ENCODE measurements at places on chromosomes 1 and 21. TPM values are rescaled to one million over a fixed set of nuclear protein-coding genes. Genes with fewer than 3 reads are reported as not detected.

The AGBL4 gene
- total RNA-seq: not detected

The AJAP1 gene
- total RNA-seq: not detected

The SIK1 gene
- 229 TPM for total RNA-seq

The CGN gene
- 0.75 TPM for total RNA-seq

The NPR1 gene
- not detected for total RNA-seq

The RGS4 gene
- not detected for total RNA-seq

The APCS gene
- total RNA-seq: not detected

The DNAH14 gene
- total RNA-seq: not detected

The AXDND1 gene
- total RNA-seq: 1.1 TPM

The TACSTD2 gene
- 0.23 TPM for total RNA-seq

The EXO1 gene
- total RNA-seq: 1.7 TPM

The CFHR4 gene
- total RNA-seq: not detected

- DNase-seq: no peak
Observed at GRCh38 chr1:189431447-189431846, 1046.2 kb downstream of the BRINP3 start.

DNA sequence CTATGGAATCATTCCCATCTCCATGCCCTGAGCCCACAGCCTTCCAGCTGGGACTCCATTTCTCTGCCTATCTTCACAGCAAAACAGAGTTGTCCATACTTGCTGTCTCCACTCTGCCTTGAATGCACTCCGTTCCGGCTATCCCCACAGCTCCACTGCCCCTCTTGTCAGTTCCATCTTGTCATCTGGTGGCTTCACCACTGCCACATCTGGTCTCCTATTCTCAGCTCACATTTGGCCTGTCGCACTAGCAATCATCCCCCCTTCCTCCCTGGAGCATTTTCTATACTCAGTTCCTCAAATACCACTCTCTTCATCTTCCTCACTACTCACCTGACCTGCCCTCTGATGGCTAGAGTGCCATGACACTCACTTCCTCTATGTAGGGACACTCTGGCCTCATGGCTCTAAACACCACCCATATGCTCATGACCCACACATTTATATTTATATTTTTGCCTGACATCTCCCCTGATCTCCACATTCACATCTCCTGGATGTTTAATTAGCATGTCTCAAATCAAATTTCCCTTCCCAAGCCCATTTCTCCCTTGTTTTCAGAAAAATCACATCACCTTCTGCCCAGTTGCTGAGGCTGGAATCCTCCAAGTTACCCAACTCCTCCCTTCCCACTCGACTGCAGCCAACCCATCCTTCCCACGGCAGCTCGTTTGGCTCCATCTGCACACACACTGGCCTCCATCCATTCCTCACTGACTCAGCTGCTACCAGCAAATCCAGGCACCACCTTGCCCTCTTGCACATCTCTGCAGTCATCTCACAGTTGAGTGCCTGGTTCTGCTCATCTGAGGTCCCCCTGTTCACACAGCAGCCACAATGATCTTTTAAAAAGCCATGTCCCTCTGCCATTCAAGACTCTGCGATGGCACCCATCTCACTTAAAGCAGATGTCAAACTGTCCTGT lies 6.1 kb downstream of the ZNF692 start:
- no peak for DNase-seq

- no peak for DNase-seq
Observed at GRCh38 chr1:42825036-42825851, 8.0 kb upstream of the SVBP start.

DNA sequence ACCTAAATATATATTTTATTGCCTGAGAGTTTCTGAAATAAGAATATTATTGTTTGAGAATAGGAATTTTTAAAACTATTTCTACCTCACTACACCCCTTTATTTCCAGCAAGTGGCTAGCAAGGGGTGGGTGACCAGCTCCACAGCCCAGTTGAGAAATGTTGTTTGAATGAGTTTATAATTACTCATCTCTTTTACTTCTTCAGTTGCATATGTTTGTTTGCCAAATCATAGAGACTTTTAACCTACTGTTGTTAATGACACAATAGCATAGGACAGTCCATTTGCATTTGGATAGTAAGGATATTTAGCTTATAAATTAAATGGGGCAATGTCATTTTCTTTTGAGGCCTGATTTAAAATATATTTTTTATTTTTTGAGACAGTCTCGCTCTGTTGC lies 127.8 kb downstream of the NRDC start:
- no peak for DNase-seq

GRCh38 chr1:1068517-1069055 lies 5.5 kb downstream of the RNF223 start:
- peak; percentile 60 for DNase-seq

DNA sequence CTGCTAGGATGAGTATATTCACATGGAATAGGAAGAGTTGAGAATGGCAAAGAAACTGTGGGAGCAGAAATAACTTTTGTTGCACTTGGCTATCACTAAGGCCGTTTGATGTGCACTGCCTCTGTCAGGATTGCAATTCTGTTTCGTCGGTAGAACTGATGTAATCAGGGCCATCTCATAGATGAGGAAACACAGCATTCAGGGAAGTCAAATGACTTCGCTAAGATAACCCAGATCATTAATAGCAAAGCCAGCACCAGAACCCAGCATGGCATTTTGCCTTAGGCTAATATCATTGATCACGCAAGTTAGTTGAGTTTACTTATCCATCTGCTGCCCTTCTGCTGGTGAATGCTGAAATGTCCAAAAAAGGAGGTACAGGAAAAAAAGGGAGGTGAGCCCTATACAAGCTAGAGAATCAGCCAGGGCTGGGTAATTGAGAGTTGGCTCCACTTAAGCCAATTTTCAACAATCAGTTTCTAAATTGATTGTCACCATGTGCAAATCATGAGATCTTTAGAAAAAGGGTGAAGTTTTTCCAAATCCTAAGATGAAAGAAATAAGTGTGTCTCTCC lies 7.6 kb downstream of the RASSF5 start:
- DNase-seq: no peak

DNA sequence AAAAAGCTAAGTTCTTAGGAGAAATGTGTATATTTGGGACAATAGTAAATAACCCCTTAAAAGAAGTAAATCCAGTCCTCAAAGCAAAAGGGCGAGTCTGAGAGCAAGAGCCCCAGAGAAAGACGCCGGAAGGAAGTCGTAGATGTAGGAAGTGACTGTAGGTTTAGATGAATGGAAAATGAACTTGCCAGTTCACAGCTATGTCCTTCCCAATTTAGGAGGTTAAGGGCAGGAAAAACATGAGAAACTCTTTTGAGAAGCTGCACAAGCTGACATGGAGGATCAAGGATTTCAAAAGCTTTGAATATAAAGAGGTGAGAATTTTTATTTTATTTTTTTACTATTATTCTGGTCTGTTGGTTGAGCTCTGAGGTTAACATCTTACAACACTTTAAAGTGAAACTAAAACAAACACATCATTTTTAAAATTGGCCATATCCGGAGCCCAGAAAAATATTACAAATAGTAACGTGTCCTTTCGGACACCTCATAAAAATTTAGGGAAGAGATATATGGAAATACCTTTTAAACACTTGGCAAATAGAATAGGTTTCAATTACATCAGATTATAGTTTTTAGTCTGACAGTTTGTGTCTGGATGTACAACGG lies 1178.6 kb downstream of the MRPL39 start:
- DNase-seq: no peak

- no peak for DNase-seq
Observed at GRCh38 chr21:35254765-35255138, 205.7 kb upstream of the RUNX1 start.

GRCh38 chr21:25062061-25062460 lies 545.2 kb downstream of the MRPL39 start:
- no peak for DNase-seq

- DNase-seq: no peak
Observed at GRCh38 chr21:36310016-36310415, 10.0 kb upstream of the MORC3 start.

Data from T-helper 17 cell (primary cell).